ENCODE measurements at places on chromosomes 13 and 19. TPM values are rescaled to one million over a fixed set of nuclear protein-coding genes. Genes with fewer than 3 reads are reported as not detected.
A peak's percentile ranks its signal among the peaks of the same experiment; 100 is the strongest.

RUBCNL gene
- total RNA-seq, result 0.78 TPM

CLEC4G gene
- total RNA-seq, result not detected

GRCh38 chr13:106691861-106692260, 123.9 kb upstream of the ARGLU1 start:
- no peak overlapping the region for H3K27ac ChIP-seq
- no peak overlapping the region for H3K4me3 ChIP-seq
- no peak for DNase-seq
- no peaks in the 10 kb centered on the region for H3K27me3 ChIP-seq
- no peaks in the 10 kb centered on the region for H3K36me3 ChIP-seq

GRCh38 chr13:50387051-50387581, 371.9 kb downstream of the KCNRG start:
- H3K36me3 ChIP-seq, result no peaks in the 10 kb centered on the region
- DNase-seq, result peak; percentile 76
- H3K27ac ChIP-seq, result peak overlapping the region; percentile 91
- peak overlapping the region; percentile 47 for H3K4me3 ChIP-seq
- peaks cover 18% of the 10 kb centered on the region for H3K4me1 ChIP-seq

DNA sequence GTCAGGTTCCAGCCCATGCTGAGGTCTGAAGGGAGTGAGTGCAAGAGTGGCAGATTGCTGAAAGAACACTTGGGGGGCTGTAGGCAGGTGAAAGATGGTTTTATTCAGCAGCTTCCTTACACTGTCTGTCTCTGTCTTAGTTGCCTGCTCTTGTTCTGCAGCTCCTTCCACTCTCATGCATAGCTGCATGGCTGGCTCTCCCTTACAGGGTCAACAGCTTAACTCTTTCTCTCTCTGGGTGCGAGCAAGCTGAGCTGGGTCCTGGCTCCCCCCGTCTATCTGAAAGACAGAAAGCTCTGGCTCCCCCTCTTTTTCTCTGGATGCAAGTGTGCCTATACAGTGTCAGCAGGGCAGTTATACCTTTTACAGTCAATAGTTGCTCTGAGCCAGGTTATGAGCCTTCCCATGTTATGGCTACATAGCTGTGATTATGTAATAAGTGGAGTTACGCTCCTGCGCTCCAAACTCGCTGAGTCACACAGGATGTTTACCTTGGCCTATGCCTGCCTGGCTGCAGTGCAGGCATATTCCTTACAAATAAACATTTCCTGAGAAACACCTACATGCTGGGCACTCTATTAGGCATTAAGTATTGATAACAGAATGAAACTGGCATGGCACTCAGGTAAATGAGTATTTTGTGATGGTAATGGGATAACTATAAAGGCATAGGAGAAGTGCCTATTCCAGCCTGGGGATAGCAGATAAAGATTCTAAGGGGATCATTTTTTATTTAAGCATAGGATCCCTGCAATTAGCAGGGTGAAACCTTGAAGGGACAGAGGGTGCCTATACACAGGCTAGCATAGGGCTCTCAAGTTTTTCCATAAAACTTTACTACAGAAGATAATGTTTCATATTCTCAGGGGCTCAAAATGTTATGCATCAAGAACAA, 826.9 kb upstream of the PCDH9 start:
- H3K27ac ChIP-seq, result no peak overlapping the region
- H3K27me3 ChIP-seq, result no peaks in the 10 kb centered on the region
- H3K36me3 ChIP-seq, result no peaks in the 10 kb centered on the region
- H3K4me1 ChIP-seq, result no peaks in the 10 kb centered on the region

DNA sequence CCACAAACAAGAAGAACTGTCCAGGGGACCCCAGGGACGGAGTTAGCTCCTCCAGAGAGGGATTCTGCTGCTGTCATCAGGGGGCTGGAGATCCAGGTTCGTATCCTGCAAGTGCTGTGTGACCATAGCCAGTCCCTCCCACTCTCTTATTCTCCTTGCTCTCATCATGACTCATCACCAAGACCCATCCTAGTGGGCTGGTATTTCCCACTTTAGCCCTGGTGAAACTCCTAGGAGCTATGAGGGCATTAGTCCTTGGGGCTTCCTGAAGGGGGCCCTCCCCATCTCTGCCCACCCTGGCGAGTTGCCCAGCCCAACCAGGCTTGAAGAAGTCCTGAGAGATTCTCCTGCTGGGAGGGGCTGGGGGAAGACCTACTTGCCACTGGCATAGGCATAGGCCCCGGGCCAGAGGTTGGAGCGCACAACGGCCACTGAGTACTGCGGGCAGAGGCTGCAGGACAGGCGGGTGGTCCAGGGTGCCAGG, 7.5 kb upstream of the DMWD start:
- H3K27me3 ChIP-seq, result no peaks in the 10 kb centered on the region
- H3K4me3 ChIP-seq, result no peak overlapping the region
- H3K36me3 ChIP-seq, result no peaks in the 10 kb centered on the region
- DNase-seq, result no peak

DNA sequence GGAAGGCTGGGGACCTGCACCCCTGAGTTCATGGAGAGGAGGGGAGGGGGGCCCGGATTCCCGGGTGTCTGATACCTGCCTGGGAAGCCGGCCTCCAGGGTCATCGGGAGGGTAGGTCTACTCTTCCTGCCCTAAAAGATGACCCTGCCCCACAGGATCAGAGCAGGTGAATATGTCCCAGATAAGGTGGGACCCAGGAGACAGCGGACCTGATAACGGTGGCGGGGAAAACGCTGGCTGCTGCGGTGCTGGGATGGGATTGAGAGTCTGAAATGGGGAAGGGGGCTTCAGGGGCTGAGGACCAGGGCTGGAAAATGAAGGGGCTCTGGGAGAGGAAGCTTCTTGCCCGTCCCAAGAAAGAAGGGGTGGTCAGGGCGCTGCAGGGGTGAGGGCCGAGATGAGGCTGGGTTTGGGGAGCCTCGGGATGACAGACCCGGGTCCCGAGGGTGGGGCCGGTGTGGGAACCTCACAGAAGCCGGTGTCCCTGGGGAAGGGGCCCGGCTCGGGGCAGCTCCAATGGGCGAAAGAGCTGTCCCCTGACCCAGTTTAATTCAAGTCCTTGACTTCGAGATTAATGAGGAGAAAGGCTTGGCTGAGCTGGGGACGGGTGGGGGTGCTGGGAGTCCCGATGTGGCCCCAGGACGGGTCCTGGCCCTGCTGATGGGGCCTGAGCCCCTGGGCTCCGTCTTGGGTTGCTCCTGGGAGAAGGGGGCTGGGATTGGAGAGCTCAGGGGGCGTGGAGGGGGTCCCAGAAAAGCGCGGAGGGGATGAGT, 823 bp downstream of the TTYH1 start:
- H3K4me1 ChIP-seq, result no peaks in the 10 kb centered on the region
- no peak overlapping the region for H3K4me3 ChIP-seq
- DNase-seq, result no peak
- H3K36me3 ChIP-seq, result no peaks in the 10 kb centered on the region
- H3K27me3 ChIP-seq, result peaks cover 65% of the 10 kb centered on the region

- H3K36me3 ChIP-seq, result no peaks in the 10 kb centered on the region
- no peaks in the 10 kb centered on the region for H3K27me3 ChIP-seq
- DNase-seq, result no peak
- H3K4me3 ChIP-seq, result no peak overlapping the region
- H3K4me1 ChIP-seq, result peaks cover 85% of the 10 kb centered on the region
These were observed 12.7 kb downstream of the KDM4B start for GRCh38 chr19:4981681-4981958.

DNA sequence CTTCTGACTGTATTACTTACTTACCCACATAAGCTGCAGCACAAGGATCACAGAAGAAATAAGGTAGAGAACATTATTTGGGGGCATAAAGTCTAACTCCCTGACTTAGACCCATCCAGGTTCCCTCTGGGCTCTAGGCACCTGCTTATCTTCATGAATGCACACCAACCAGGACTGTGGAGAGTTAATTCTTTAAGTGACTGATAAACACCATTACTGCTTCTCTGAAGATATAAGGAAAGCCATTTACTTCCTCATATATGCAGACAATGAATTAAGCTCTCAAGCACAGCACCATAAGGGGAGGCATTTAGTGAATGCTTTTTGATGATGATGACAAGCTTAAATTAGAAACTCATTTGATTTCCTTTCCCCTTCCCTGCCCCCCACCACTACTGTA, 22.5 kb downstream of the OBI1 start:
- no peaks in the 10 kb centered on the region for H3K4me1 ChIP-seq
- peaks cover 58% of the 10 kb centered on the region for H3K36me3 ChIP-seq
- no peaks in the 10 kb centered on the region for H3K27me3 ChIP-seq
- no peak overlapping the region for H3K27ac ChIP-seq
- no peak for DNase-seq
- H3K4me3 ChIP-seq, result no peak overlapping the region

DNA sequence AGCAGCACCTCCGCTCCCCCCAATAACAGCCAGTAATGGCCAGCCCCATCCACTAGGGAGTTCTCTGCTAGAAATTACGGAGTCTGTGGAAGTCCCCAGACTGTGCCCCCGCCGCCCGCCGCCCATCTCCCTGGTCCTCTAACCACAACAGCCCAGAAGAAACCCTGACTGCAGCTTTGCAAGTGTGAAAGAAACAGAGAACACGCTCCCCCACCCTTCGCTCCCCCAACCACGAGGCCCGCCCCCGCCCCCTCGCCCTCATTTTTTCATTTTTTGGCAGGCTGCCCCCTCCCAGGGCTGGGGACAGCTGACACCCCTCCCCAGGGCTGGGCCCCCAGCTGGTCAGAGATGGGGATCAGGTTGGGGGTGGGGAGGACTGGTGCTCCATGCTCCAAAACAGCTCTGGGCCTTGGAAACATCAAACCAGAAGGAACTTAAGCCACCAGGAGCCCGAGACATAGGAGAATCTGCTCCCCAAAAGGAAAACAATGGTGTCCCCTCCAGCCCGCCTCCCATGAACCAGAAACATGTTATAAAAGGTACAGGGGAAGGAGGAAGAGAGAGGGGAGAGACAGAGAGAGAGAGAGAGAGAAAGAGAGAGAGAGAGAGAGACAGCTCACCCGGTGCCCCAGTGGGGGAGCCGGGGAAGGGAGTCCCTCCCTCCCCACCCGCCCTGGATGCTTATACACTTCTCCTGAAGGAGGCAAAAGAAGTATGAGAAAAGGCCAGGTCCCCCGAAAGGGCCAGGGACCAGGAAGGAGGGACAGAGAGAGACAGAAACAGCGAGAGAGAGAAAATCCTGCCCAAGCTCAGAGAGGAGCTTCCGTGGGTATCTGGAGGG, 29.8 kb upstream of the ASF1B start:
- no peaks in the 10 kb centered on the region for H3K4me1 ChIP-seq
- no peak for DNase-seq
- H3K27ac ChIP-seq, result no peak overlapping the region
- H3K36me3 ChIP-seq, result no peaks in the 10 kb centered on the region
- no peak overlapping the region for H3K4me3 ChIP-seq

Data from gastrocnemius medialis (tissue), 4 donors.